ENCODE measurements at places on chromosomes 6 and 20.

- no peak for DNase-seq
Observed at GRCh38 chr20:59774921-59775686, 158.3 kb downstream of the SYCP2 start.

DNA sequence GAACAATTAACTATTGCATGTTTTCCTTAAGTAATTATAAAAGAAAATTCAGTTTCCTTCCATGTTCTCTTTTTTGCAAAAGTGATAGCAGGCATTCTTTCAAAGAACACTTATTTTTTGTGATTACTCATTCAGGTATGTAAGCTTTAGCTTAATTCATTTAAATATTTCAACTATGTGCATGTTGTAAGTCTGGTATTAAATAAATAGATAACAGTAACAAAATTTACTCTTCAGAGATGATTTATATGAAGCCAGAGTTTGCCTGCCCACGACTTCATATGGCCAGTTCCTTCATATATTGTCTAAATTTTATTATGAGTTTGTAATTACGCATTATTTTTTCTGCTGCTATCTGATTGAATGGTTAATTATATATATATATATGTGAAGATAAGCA lies 110.9 kb downstream of the ADGRG6 start:
- no peak for DNase-seq

GRCh38 chr6:85111481-85112011 lies 338.3 kb upstream of the NT5E start:
- no peak for DNase-seq

DNA sequence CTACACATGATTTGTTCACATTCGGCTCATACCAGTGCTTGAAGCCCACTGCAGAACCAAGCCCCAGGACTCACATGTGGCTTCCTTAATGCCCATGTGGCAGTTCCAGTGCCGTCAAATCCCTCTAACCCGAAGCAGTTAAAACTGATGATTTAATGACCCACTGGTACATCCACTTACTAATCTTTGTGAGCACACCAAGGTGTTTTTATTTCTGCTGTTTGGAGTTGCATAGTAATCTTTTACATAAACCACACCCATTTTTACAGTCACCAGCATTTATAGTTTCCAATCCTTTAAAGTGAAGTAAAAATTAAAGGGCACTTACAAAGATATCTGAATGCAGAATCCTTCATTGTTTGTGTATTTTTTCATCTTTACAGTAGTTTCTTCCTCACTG lies 232.0 kb downstream of the ANKRD60 start:
- no peak for DNase-seq

GRCh38 chr6:90413396-90413795 lies 116.8 kb upstream of the BACH2 start:
- DNase-seq = no peak

GRCh38 chr6:84576029-84576428 lies 188.4 kb downstream of the TBX18 start:
- DNase-seq = no peak

GRCh38 chr20:25090492-25091429 lies 8.8 kb upstream of the VSX1 start:
- no peak for DNase-seq

DNA sequence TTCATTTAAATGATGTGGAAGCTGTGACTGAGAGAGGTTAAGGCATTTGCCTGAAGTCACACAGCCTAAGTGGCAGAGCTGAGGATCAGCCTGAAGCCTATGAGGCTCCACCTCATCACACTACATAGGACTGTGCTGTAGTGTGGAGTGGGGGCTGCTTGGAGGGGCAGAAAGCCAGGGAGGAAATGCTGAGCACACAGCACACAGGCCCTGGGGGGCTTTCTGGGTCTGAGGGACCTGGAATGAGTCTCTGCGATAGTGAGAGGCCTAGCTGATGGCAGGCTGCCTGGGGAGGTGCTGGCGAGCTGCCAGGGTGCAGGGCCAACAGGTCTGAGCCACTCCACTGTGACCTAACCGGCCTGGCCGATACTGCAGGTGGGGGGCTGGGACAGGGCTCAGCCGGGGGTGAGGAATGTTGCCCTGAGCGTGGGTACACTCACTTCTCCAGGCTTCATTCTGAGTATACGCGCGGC lies 2.2 kb upstream of the ARHGAP40 start:
- DNase-seq = no peak

DNA sequence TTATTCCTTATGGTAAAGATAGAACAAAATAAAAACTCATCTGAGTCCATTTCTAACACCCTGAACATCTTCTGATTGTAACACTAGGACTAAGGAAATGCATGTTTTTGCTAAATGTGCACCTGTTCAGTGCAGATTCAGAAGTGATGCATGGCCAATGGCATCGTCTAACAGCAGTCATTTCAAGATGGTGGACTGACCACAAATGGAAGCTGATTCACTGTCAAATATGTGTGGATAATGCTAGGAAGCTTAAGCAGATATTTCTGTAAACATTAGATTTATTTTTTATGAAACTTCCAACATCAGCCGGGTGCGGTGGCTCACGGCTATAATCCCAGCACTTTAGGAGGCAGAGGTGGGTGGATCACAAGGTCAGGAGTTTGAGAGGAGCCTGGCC lies 394.8 kb downstream of the SAMD5 start:
- DNase-seq = no peak

DNA sequence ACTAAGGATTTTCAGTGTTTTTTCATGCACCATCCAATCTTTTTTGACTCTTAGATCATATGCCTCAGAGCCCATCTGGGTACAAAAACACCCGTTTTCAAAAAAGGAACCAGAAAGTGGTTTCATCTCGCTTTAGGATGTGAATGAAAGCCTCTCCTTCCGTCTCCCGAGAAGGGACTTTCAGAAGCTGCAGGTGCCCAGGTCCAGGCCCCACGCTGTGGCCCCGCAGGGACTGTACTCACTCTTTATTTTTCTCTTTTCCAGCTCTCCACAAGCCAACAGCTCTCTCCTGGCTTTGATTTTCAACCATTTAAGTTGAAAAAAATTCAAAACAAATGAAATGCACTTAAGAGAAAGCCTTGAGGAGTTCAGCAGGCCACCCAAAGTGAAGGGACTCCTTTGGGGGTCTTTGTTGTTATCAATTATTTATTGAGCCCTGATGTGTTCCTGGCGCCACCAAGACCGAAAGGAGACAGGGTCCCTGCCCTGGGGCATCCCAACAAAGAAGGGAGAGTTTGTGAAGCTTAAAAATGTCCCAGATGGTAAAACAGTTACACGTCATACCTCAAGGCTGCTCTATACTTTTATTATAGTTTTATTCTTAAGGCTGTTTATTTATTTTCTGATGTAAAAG lies 467.3 kb downstream of the PREX1 start:
- DNase-seq = no peak

DNA sequence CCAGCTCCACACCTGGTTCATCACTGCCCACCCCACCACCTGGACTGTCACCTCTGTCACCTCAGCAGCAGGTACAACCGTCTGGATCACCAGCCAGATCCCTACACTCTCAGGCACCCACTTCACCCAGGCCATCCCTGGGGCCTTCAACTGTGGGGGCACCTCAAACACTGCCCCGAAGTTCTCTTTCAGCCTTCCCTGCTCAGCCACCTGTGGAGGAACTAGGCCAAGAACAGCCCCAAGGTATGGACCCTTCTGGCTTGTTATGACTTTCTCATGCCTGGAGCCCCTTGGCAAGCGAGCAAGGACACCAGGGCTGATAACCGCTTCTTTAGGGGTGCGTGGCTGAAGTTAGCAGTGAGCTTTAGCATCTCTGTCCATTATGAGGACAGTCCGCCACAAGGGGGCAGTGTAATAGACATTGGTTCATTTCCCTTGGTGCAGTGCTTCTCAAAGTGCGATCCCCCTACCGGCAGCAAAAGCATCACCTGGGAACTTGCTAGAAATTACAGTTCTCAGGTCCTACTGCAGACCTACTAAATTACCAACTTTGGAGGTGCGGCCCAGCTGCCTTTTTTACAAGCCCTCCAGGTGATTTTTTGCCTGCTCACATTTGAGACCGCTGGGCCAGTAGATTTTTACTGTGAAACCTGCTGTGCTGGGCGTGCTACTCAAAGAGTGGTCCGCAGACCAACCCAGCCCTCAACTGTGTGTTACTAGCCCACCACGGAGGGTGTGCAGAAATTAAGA lies 32.5 kb downstream of the PNPLA1 start:
- peak; percentile 90 for DNase-seq

GRCh38 chr20:46117704-46118467 lies at the start of gene CD40:
CD40 (plus strand) TSS chr20:46118314; CDS start chr20:46118344, 30 bp downstream.
- DNase-seq = peak; percentile 72

DNA sequence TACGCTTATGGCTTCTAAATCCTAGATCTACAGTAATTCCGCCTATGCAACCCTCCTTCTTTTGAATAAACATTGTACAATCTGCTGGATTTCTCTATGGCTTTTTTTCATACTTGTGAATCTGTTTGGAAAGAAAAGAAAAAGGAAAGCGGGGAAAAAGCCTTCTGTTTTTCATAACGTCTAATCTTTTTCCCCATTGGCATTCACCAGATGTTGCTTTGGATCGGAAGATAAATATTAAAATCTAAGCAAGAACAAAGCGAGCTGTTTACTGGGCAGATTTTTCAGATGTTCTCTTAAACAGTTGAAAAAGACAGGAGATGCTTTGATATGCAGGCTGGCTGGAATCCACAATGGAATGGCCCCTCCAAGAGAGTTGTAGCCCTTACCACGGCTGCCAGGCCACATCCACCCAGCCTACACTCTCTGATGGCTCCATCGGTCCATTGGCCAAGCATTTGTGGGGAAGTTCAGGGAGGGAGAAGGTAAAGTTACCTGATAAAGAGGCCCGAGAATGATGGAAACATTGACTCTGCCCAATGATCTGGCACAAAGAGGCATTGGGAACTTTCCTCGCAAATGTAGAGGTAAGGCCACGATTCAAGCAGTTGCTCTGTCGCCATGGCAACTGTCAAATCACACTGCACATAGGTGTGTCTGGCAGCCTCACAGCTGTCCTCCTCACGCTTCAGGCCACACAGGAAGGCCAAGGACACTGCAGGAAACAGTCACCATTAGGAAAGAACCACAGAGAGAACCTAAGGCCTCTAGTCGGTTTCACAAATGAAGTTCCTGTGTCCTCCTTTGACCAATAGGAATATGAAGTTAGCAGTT lies 70.3 kb downstream of the PKHD1 start:
- no peak for DNase-seq

DNA sequence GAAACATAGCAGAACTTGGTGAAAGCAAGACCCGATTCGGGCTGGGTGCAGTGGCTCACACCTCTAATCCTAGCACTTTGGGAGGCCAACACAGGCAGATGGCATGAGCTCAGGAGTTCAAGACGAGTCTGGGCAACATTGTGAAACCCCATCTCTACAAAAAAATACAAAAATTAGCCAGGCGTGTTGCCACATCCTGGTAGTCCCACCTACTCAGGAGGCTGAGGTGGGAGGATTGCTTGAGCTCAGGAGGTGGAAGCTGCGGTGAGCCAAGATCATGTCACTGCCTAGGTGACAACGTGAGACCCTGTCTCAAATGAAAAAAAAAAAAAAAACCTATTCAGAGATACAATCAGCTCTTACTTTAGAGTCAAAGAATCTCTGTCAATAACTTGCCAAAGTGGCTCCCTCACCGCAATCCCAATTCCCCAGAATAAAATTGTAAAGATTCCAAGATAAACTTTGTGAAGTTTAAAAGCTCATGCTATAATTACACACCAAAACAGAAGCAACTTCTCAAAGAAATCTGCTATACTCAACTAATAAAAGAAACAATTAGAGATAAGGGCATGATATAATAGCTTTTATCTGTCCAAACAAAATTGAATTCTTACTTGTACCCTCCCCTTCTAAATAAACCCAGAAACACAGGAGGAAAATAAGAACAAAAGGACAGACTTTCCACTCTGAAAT lies 33.6 kb downstream of the CDK19 start:
- DNase-seq = no peak

GRCh38 chr6:88662653-88663174 lies 300.7 kb downstream of the RNGTT start:
- DNase-seq = no peak

DNA sequence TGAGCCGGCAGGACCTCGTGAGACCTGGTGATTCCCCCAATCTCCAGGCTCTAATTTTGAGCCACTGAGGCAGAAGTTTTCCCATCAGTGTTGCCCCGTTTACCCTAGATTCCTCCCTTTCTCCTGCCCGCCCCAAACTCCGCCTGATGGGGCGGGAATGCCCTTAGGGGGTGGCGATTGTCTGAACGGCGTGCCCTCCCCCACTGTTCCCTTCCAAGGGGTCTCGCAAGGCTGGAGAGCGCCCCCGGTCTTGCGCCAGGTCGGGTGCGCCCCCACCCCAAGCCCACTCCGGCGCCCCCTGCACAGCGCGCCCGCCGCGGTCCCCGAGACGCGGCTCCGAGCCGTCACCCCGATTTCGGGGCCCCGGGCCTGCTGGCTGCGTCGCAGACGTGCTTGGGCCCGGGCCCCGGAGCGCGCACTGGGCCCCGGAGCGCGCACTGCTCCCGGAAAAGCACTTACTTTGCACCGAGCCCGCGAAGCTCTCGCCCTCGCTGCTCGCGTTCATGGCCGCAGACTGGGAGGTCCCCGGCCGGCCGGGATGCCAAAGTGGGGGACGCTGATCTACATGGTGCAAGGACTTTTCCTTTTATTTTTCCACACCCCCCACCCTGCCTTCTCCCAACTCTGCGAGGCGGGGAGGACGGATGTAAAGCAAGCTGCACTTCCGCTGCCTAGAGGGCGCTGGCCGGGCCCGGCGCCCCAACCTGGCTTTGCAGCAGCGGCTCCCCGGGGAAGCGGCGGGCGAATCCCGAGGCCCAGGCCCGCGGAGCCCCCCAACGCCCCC lies at the start of gene ZFP64:
ZFP64 (minus strand) TSS at position 648 of the 784 bp plus-strand sequence; CDS start at position 505, 143 bp downstream.
- DNase-seq = peak; percentile 81

DNA sequence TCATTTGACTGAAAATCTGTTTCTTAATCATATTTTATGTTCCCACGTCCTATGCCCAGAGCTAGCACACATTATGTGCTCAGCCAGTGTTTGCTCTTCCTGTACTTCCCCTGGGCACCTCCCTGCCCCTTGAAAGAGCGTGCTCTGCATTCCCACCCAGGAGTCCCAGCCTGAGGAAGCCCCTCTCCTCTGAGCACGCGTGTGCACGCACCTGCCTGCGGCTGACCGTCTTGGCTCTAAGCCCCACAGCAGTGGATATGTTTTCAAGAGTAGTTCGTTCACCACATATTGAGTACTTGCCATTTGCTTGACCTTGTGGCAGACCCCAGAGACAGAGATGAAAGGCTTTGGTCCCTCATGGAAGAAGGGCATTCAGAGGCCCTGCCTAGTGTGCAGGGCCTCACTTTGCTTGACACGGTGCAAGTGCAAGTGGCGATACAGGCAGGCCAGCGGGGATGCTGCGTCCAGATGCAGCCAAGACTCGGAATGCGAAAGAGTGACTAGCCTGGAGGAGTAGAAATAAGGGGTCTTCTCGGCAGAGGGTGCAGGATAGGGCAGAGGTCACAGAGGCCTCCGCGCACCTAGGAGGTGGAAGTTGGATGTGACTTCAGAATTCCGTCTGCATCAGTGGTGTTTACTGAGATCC lies 14.1 kb downstream of the SYNDIG1 start:
- DNase-seq = no peak

GRCh38 chr20:10586296-10586695 lies 87.5 kb downstream of the JAG1 start:
- no peak for DNase-seq

- DNase-seq = no peak
Observed at GRCh38 chr6:15090745-15091384, 155.0 kb upstream of the JARID2 start.
